ENCODE measurements at places on chromosomes 5 and 9.

GRCh38 chr5:11852717-11853087 is 51.5 kb downstream of the CTNND2 start:
- H3K27me3 ChIP-seq = no peaks in the 10 kb centered on the region
- H3K27ac ChIP-seq = no peak overlapping the region
- no peaks in the 10 kb centered on the region for H3K4me1 ChIP-seq
- H3K4me3 ChIP-seq = no peak overlapping the region
- DNase-seq = no peak

- no peaks in the 10 kb centered on the region for H3K27me3 ChIP-seq
- H3K36me3 ChIP-seq = no peaks in the 10 kb centered on the region
- no peak for DNase-seq
- H3K4me1 ChIP-seq = no peaks in the 10 kb centered on the region
- H3K4me3 ChIP-seq = no peak overlapping the region
Observed at GRCh38 chr9:9045572-9045971, 1246.0 kb upstream of the DMAC1 start.

GRCh38 chr5:15550502-15551112 is 50.6 kb downstream of the FBXL7 start:
- H3K4me1 ChIP-seq = no peaks in the 10 kb centered on the region
- no peak overlapping the region for H3K27ac ChIP-seq
- DNase-seq = no peak
- H3K4me3 ChIP-seq = no peak overlapping the region

DNA sequence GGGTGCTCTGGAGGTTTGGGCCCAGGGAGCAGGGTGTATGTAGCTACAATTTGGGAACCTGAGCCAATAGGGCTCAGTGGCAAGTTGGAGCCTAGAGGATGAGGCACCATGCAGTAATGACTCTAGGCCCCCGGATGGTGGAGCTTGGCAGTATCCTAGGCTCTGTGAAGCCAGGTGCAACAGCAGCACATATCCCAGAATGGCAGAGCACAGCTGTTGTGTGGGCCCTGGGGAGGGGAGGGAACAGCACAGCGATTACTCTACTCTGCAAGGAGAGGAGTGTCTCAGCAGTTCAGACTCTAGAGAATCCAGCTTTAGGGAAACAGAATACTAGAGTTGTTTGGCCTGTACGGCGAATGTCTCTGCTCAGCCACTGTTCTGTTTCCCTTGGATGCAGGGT is 56.1 kb downstream of the LRRTM2 start:
- H3K27me3 ChIP-seq = no peaks in the 10 kb centered on the region
- no peaks in the 10 kb centered on the region for H3K36me3 ChIP-seq
- DNase-seq = no peak
- no peak overlapping the region for H3K4me3 ChIP-seq

DNA sequence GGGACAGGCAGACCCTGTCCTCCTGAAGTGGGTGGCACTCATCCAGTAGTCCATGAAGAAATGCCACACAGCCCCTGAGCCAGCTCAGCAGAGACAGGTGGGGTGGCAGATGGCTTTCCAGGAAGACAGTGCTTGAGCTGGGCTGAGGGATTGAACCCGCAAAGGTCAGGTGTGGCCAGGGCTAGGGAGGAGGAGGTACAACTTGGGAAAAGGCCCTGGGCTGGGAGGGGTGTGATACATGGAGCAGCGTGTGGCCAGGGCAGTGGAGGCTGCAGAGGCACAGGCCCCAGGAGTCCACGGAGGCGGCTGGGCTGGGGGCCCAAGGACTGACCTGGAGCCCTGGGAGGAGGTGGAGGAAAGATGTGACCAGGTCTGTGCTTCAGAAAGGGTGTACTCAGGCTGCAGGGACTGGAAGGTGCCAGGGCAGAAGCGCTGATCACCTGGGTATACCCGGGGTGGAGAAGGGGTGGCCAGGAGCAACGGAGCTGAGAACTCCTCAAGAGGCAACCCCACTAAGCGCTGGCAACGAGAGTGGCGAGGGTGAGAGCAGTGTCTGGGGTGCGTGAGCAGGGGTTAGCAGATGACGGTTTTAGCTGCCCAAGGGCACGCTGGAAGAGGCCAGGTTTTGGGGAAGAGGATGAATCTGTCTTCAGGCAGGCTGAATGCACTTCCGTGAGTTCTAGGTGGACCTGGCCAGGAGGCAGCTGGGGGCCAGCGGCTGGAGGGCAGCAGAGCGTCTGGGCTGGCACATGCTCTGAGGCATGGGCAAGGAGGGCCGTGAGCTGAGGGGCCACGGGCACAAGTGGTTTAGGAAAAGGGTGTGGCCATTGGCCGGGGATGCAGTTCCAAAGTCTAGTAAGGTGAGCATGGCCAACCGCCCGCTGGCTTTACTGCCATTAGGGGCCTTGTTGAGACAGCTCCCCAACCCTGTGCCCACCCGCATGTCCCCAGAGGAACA is 3.9 kb upstream of the RABL6 start:
- H3K27me3 ChIP-seq = peaks cover 37% of the 10 kb centered on the region
- H3K4me3 ChIP-seq = no peak overlapping the region
- no peak for DNase-seq
- no peaks in the 10 kb centered on the region for H3K36me3 ChIP-seq
- peaks cover 44% of the 10 kb centered on the region for H3K4me1 ChIP-seq
- no peak overlapping the region for H3K27ac ChIP-seq

DNA sequence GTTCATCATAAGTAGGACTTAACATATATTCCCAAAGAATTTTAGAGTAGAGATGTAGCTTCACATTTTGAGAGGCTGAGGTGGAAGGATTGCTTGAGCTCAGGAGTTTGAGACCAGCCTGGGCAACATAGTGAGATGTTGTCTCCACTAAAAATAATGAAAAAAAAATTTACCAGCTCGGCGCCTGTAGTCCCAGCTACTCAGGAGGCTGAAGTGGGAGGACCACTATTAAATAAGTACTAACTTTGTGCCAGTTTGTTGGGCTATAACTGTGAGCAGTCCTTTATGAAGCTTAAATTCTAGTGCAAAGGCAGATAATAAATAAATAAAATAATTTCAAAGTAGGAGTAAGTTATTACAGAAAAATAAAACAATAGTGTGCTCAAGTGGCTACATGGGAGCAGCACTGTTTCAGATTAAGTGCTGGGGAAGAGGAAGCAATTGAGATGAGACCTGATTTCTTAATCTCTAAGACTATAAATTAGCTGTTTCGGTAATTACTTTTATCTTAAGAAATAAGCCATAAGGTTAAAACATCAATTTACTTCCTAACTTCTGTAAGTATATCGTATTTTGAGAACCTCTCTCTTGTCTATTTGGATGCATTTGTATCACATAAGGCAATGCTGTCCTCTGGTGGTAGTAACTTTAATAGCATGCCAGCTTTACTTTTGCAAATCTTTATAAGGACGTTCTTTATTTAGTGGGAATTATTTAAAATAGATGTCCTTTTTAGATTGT is 98.9 kb downstream of the CSNK1G3 start:
- peaks cover 3% of the 10 kb centered on the region for H3K4me1 ChIP-seq
- peaks cover 2% of the 10 kb centered on the region for H3K36me3 ChIP-seq
- no peak for DNase-seq

All from transverse colon (tissue), 4 donors.